ENCODE measurements at places on chromosomes 11 and 22. TPM values are rescaled to one million over a fixed set of nuclear protein-coding genes. Genes with fewer than 3 reads are reported as not detected.

DNA sequence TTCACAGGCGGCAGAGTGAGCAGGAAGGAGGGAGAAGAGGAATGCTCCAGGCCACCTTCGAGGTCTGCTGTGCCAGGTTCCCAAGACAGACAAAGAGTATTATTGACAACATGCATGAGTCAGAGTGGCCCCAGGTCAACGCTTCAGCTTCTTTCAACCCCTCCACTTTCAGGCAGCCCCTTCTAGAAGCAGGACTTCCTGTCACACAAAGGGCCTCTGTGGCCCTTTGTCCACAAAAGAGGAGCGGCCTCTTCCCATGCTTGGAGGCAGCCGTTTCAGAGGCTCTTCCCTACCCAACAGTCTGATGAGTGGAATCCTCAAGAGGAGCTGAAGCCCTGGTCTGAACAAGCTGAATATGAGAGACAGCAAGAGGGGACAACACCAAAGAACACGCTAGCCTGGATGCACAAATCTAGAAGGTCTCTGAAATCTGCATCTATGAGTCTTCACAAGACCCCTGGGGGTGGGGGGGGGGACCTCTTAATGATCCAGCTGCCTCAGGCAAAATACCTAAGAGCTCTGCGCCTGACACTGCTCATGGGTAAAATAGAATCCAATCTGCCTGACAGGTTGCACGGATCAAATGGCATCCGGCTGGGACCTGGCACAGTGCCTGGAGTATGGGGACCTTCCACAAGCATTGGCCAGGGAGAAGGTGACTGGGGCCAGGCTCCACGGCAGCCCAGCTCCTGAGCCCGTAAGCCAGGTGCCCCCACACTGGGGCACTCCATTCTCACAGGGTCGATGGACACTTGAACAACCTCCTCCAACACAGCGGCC is 67.5 kb downstream of the PACSIN2 start:
- DNase-seq, result peak; percentile 67

Gene DNHD1
- 0.65 TPM for total RNA-seq

GRCh38 chr22:28799606-28800307 is 612 bp downstream of the XBP1 start:
- peak; percentile 86 for DNase-seq

GRCh38 chr11:120357620-120358019 is 21.4 kb downstream of the ARHGEF12 start:
- no peak for DNase-seq

Gene MMP27
- total RNA-seq, result not detected

DNA sequence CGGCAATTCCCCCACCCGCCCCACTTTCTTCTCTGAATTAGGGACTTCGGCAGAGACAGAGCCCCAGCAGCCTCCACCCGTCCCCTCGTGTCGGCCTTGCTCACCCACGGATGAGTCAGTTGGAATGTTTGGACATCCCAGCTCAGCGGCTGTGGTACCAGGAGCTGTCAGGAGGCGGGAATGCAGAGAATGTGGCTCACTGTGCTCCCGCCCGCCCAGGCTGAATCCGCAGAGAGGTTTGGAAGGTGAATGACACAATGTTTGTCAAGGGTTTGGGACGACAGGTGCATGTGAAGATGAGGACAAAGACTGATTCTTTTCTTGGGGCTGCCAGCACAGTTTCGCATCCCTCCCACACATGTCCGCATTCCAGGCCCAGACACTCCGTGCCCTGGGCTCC is 39.6 kb downstream of the LIF start:
- DNase-seq, result peak; percentile 45

DNA sequence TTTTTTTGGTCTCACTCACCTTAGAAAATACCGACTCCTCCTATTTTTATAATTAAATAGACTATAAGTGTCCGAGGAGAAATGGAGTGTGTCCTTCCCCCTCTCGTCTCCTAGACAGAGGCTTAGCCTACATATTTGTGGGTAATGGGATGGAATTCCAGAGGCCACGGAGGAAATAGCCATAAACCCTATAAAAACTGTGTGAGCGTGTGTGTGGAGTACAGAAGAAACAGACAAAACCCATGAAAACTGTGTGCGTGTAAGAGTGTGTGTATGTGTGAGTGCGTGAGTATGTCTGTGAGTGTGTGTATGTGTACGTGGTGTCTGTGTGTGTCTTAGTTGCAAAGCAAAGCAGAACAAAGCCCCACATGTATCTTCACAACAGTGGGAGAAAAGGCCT is 883.5 kb downstream of the OPCML start:
- no peak for DNase-seq

Gene NAT10
- 9.4 TPM for total RNA-seq

Gene FOXR1
- not detected for total RNA-seq

DNA sequence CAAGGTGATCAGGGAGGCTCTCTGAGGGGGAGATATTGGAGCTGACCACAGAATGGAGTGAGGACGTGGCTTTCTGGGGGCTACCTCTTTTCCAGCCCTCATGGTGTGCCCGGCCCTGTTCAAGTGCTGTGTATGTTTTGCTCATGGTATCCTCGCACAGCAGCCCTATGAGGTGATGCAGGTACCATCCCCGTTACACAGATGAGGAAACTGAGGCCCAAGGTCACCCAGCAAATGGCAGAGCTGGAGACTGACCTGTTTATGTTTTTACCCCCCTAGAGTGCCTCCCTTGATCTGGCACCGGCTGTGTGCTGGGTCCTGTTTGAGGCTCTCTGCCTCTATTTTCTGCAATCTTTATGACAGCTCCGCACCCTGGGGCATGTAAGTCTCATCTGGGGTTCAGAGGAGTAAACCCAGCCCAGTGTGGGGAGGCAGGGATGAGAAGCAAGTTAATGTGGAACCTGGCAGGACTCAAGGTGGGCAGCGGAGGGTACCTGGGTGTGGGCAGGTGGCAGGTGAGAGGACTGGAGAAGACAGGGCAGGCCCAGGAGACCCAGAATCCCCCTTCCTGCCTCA is 20.8 kb downstream of the SGSM1 start:
- no peak for DNase-seq

- no peak for DNase-seq
Observed at GRCh38 chr11:69873166-69874077, 54.2 kb upstream of the FGF3 start.

Gene C11orf97
- total RNA-seq, result not detected

Gene CENPM
- total RNA-seq, result 5.4 TPM

Gene APOBEC3G
- 4.0 TPM for total RNA-seq

- DNase-seq, result no peak
Observed at GRCh38 chr11:11076276-11076675, 218.4 kb upstream of the ZBED5 start.

- no peak for DNase-seq
Observed at GRCh38 chr11:69130654-69131053, 25.1 kb upstream of the SMIM38 start.

GRCh38 chr11:57237204-57237681 is at the start of gene APLNR:
TSS of gene APLNR (minus strand) at chr11:57237250. CDS start at chr11:57237004, 246 bp downstream.
- DNase-seq, result no peak

Measured in lung microvascular endothelial cell (primary cell).